ENCODE measurements at places on chromosomes 16 and 17. TPM values are rescaled to one million over a fixed set of nuclear protein-coding genes. Genes with fewer than 3 reads are reported as not detected.

FBXW10 gene
- not detected for total RNA-seq

DNA sequence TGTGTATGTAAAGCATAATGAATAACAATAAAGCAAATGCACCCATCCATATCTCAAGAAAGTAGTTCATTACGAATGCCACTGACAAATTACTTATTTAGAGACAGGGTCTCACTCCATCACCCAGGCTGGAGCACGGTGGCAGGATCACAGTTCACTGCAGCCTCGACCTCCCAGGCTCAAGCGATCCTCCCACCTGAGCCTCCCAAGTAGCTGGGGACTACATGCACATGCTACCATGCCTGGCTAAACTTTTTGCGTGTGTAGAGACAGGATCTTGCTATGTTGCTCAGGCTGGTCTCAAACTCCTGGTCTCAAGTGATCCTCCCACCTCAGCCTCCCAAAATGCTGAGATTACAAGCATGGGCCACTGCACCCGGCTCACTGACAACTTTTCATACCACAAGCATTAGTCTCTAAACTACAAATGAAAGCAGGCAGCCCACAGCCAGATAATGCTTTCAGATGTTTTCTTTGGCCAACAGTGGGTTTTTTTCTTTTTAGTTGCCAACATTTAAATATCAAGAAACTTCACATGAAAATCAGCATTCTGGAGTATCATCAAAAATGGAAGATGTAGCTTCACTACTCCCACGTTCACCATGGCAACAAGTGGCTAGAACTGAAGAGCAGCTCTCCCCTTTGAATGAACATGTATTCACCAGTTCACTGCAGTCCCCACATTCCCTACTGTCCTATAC, 7.7 kb downstream of the ARHGAP17 start:
- no peak for DNase-seq

DNA sequence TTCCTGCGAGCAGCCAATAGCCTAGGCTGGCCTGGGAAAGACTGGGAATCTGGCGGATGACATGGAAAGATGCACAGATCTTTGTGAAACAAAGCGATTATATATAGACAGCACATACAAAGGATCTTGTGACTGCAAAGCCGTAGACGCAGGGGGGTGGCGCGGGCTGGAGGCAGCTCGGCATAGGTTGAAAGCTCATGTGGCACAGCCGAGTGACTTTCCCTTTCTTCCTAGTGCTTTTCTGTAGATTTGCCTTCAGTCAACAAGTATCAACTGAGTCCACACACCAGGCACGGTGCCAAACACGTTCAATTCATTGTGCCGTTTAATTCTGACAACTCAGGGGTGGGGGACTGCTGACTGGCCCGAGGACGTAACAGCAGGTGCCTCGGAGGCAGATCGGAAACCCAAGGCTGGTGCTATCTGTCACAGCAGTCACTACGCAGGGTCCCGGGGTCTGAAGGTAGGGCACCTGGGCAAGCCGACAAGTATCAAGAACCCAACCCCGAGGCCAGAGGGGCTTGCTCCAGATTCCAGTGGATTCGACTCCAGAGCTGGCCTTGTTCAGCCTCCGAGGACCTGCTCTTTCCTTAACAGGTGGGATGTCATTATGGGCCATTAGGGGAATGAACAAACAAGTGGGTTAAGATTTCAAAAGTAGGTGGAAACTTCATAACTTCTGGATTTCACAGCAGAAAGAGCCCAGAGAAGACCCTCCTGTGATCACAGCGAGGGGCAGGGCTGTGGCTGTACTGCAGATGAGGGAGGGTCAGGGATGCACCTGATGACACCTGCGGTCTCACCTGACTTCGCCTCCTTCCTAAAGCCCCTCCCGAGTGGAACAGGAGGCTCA, 5.9 kb downstream of the PAM16 start:
- DNase-seq, result no peak

DNA sequence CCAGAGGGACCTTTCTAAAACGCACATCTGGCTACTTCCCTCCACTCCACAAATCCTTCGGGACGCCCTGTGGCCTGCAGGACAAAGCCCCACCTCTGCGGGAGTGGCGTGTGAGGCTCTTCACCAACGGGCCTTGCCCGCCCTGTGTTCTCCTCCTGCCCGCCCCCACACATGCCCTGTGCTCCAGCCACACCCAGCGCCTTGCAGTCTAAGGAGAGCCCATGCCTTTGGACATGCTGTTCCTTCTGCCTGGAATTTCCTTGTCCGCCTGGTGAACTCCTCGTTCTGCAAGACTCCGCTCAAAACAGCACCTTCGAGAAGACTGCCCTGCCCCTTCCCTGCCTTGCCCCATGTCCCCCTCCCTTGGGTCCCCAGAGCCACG, 7.4 kb downstream of the ELOB start:
- DNase-seq, result peak; percentile 71
